ENCODE measurements at places on chromosomes 3 and 15.

DNA sequence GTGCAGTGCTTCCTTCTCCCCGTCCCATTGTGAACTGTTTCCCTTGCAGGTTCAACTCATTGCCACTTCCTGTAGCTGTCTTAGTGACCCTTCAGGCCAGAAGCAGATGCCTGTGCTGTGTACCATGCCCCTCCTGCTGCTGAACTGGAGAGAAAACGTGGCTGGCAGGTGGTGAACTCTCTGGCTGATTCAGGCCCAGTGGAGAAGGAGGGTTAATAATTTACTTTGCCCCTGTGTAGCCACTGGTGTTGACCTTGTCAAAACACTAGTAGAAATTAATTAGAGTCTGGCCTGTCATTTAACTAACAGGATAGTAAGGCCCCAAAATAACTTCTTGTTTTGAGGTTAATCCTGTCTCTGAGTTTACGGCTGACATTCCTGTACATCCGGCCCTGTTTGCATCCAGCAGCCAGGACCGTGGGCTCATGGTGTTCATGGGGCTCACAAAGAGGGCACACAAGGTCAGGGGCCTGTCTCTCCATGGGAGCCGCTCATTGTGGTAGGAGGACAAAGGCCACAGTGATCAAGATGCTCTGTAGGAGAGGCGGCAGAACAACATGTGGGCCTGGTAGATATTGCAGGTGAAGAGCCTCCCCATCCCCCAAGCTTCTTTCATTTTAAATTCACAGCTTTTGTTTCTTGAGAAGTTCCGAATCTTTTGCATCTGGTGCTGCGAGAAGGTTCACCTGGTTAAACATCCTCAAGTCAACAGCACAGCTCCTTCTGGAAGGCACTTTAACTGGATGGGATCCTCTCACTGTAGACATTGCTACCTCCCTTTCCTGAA lies 101.6 kb downstream of the CGNL1 start:
- DNase-seq: no peak

GRCh38 chr15:57130956-57131355 lies 212.5 kb downstream of the TCF12 start:
- no peak for DNase-seq

DNA sequence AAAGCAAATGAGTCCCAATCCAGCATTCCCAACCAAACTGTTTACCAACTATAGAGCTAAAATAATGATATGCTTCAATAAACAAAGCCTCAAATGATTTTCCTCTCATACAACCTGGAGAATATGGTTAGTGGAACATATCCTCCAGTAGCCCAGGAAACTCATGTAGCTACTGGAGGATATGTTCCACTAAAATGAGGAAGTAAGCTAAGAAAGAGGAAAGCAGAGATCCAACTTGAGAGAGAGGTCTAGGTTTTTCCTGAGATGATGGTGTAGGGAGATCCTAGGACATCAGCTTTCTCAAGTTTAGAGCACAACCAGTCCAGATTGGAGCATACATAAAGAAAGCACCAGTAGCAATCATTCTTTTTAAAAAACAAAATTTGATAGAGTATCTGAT lies 44.6 kb upstream of the SLC4A7 start:
- no peak for DNase-seq

DNA sequence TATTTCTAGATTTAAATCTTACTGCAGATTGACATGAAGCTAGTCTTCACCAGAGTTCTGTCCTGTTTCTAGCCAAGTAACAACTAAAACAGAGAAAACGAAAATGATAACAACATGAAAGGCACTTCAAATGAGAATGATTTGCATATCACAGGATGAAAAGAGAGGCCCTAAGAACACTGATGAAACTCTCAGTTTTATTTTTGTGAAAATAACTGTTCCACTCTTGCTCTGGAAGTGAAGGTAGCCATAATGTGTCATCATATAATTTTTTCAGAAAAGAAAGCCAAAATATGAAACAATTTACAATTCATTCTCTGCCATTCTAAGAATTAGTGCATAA lies 274.4 kb downstream of the ADAMTSL3 start:
- DNase-seq: no peak

DNA sequence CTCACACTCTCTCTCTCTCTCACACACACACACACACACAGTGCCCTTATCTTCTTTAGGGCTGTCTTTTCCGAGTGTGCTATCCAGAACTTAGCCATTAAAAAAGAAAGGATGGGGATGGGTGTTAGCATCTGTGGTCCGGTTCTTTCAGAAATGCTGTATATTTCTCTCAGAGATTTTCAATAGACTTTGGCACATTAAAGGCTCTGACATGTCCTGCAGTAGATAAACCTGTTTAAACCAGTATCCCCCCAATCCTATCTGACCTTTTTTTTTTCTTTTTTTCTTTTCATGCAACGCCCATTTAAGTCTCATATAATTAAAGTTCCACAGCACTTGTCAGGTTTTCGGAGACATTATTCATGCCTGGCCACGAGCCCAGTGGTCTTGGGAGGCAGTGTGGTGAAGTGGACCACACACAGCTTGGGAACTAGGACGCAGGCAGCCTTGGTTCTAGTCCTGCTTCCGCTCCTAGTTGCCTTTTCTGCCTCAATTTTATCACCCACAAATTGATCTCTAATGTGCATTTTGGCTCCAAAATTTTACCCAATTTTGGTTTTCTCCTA lies 13.3 kb downstream of the CAV3 start:
- DNase-seq: no peak

DNA sequence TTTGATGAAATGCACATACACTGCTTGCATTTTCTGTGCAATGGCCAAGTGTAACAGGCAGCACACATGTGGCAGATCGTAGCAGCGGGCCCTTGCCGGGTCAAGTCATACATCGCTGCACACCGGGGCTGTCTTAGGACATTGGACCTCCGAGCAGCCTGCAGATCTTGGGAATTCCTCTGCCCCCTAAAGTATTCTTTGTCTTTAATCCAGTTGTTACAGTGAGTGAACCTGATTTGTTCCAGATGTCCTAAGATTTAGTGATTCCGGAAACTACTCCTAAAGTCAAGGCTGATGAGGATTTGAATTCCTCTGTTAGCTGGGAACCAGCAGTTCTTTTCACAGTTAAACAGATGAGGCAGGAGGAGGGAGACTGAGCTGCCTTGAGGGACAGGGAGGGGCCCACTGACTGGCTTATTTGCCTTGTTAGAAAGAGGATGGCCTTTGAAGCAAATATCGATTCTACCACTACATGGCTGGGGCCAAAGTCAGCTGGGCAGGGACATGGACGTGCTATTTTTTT lies 190.7 kb upstream of the CTDSPL start:
- no peak for DNase-seq

DNA sequence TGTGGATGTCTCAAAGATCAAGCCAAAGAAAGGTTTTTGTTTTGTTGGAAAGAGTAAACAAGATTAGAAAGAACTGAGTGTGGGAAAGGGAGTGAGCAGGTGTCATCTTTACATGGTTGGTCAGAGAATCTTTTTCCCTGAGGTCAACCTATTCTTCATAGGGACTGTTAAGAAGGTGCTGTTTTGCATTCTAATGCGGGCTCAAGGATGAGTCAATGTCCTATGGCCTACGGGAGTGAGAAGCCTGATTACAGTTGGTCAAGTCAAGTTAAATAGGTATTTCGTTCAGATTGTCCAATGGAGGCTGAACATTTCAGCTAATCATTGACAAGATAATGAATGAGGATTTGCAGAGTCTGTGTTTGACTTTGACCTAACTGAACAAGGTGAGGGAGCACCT lies 491.2 kb upstream of the PDZRN3 start:
- DNase-seq: no peak

DNA sequence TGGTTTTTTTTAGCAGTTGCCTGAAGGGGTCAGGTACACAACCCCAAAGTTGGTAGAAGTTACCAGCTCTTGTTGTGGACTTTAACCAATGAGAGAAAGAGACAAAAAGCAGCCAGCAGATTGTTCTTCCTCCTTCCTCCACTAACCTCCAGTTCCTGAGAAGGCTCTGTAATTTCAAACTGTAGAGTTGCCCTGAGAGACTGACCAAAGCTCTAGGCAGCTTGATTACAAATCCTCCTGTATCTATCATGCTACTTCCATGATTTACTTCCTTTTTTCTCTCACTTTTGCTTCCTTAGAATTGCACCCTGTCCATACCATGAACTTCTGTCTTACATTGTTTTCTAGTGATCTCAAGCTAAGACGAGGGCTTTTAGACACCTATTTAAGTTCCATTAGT lies 29.2 kb downstream of the NSUN3 start:
- no peak for DNase-seq

DNA sequence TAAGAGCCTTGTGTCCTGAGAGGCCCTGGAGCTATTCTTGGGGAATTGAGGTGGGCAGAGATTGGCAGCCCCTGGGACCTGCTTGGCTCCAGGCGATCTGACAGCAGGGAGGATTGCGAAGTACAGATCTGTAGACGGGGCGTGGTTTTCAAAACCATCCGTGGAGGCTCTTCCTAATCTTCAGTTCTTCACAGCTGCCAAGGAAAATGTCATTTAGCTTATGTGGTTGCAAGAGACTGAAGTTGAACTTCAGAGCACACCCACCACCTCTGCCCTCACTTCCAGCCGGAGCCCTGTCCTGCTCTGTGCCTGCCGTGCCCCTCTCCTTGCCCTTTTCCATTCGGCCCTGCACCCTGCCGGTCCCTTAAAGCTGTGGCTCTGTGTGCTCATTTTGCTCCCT lies 12.9 kb downstream of the NISCH start:
- DNase-seq: no peak

- DNase-seq: no peak
Measured at GRCh38 chr3:2735392-2735894, 374.7 kb downstream of the IL5RA start.

GRCh38 chr3:45180899-45181298 lies 34.7 kb upstream of the CDCP1 start:
- no peak for DNase-seq

- no peak for DNase-seq
Measured at GRCh38 chr15:75073197-75073596, 49.8 kb downstream of the PPCDC start.

GRCh38 chr3:149273096-149273751 lies 51.6 kb upstream of the CP start:
- peak; percentile 79 for DNase-seq

GRCh38 chr3:147428754-147429153 lies 19.6 kb downstream of the ZIC1 start:
- no peak for DNase-seq

GRCh38 chr3:129616291-129616690 lies 9.8 kb upstream of the PLXND1 start:
- no peak for DNase-seq

GRCh38 chr3:103991461-103992115 lies 1375.1 kb upstream of the ALCAM start:
- DNase-seq: no peak

- no peak for DNase-seq
Measured at GRCh38 chr3:53073553-53074365, 27.9 kb upstream of the SFMBT1 start.

DNA sequence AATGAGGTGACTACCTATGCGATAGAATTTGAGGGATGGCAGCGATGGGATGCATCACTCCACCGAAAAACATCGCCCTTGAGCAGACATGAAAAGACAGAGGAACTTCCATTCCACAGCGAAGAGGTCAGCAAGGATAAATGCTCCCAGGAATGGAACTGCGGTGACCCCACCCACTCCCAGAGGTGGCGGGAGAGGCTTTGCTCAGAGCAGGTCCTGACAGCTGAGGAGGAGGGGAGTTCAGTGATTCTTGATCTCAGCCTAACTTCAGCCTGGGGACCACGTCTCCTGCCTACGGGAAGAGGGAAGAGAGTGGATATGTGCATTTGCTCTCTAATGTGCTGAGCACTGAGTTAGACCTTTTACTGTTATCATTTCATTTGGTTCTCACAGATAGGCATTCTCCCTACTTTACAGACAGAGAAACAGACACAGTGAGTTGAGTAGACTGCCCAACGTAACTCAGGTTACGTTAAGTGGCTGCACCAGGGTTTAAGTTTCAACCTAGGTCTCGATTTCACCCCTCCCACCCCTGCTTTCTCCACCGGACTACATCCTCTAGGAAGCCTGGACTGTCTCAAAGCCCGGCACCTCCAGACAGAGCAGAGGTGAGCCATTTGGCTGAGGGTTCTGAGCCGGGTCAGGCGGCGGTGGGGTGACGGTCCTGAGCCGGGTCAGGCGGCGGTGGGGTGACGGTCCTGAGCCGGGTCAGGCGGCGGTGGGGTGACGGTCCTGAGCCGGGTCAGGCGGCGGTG lies 170.0 kb downstream of the RAB11A start:
- DNase-seq: no peak

DNA sequence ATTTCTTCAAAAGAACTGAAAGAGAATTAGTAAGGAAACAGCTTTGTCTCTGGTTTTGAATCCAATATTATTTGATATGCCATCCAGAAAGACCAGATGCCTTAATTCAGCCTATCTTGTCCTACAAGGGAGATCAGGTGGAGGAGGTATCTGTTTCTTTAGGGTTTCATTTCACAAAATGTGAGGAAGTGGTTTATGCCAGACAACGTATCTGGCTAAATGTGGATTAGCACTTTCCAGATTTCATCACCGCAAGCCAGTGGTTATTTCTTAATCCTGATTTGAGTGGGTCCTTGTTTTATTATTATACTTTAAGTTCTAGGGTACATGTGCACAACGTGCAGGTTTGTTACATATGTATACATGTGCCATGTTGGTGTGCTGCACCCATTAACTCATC lies 271.1 kb downstream of the EBLN2 start:
- DNase-seq: no peak

GRCh38 chr15:66803182-66803729 lies 101.2 kb downstream of the SMAD6 start:
- peak; percentile 85 for DNase-seq
